Astrocyte of the spinal cord (primary cell): ENCODE measurements at places on chromosomes 3 and 15.

- peak; percentile 96 for DNase-seq
Observed at GRCh38 chr15:60758961-60759729, 280.2 kb upstream of the ICE2 start.

- DNase-seq, result peak; percentile 25
Observed at GRCh38 chr15:33358306-33358705, 47.5 kb downstream of the RYR3 start.

- no peak for DNase-seq
Observed at GRCh38 chr3:123552768-123553167, 32.1 kb downstream of the HACD2 start.

GRCh38 chr15:74370471-74370870, 3.0 kb upstream of the CYP11A1 start:
- no peak for DNase-seq

- DNase-seq, result no peak
Observed at GRCh38 chr3:149375501-149376196, 1.8 kb downstream of the TM4SF1 start.

- no peak for DNase-seq
Observed at GRCh38 chr3:180633722-180634121, 31.8 kb downstream of the TTC14 start.

DNA sequence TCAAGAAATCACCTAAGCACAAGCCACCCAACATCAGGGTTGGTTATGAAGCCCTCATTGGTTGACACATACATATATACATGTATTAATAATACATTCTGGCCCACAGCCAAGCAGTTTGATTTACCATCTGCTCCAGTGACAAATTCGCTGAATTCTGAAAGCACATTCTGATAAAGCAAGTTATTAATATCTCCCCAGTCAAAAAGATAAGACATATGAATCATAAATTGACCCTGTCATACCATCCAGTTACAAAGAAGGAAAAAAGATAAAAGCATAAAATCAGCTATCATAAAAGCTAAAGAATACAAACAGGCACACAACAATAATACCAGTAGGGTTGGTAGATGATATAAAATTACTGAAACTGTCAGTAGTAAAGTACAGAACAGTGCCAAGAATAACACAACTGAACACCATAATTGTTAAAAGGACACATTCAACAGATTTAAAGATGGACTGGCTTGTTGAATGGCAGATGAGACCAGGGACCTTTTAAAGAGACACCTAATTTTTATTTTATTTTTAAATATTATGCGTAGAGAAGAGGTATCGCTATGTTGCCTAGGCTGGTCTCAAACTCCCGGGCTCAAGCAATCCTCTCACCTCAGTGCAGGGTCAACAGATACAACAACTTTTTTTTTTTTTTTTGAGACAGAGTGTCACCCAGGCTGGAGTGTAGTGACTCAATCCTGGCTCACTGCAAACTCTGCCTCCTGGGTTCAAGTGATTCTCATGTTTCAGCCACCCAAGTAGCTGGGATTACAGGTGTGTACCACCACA, 7.7 kb downstream of the SNX4 start:
- DNase-seq, result peak; percentile 35

DNA sequence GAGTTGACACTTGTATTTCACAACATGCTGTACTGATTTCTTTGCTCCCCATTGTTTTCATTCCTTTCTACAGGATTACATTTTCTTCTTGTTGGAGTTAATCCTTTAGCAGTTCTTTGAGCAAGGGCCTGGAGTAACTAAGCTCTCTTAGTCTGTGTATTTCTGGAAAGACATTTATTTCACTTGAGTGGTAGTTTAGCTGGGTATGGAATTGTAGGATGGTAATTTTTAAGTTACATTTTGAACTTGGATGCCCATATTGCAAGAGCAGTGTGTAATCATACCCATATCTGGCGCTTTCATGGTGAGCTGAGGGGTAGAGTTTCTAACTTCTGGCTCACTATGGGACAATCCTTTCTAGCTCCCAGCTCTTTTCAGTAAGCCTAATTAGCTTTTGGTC, 74.6 kb downstream of the SLC6A11 start:
- DNase-seq, result no peak

DNA sequence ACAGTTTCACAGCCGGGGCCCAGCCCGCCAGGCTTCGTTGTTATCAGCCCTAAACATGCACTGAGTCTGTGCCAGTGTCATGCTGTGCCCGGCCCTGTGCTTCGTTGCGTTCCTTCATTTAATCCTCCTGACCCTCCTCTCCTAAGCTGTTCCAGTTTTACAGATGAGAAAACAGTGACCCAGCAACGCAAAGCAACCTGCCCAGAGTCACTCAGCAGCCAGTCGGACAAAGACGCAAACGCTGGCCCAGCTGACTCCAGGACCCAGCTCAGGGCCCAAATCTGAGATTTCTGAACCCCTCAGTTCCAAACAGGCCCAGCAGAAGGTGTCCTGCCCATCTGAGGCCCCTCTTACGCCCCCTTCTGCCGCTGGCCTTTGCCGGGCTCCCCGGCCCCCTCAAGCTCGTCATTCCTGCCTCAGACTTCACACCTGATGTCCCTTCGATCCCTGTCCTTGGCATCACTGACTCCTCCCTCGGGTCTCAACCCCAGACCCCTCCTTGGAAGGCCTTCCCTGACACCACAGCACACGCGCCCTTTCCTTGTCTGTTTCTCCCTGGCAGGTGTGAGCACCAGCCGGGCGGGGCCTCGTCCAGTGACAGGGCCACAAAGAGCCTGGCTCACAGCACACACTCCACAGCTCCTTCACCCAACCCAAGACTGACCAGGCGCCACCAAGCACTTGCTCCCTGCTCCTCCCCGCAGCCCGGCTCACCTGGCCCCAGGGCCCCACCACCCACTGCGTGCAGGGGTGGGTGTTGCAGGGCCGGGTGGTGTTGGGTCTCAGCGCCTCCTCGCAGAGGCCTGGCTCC, 48.1 kb downstream of the ADAMTS7 start:
- DNase-seq, result no peak

DNA sequence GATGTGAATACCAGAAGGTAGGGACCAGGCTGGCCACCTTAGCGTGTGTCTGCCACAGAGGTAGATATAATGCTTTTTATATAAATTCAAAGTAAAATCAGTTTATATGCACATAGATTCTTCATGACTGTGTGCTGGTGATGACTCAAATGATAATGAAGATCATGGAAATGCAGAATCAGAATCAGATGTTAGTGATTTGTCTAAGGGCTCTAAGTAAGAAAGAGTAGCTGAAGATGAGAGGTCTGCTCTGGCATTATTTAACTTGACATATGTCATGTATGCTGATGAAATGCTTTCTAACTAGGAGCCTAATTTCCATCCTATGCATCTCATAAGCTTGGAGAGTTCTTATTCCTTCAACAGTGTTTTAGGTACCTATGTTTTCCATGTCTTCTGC, 50.3 kb upstream of the DPH6 start:
- DNase-seq, result no peak
